Activated CD4-positive, alpha-beta T cell treated with anti-CD3 and anti-CD28 coated beads, Interleukin-2, Interleukin-4, amounts not matched to agents 100 ng/mL and 50 ng/mL, durations not matched to agents 16 hours and 8 hours (primary cell): ENCODE measurements at places on chromosomes 1 and 21.

- peak; percentile 53 for DNase-seq
These were observed 3.0 kb downstream of the TMPRSS3 start for GRCh38 chr21:42392731-42393442.

DNA sequence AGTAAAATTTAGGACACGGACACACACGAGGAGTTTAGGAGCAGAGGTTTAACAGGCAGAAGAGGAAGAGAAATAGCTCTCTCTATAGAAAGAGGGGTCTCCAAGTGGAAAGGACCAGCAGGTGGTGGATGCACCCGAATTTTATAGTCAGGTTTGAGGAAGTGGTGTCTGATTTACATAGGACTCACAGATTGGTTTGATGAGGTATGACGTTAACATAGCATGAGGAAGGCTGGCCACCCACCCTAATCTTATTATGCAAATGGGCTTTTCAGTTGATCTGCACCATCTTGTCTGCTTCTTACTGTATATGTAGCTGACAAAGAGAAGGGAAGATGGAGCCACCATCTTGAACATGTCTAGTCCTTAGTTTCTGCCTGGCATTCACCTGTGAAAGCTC is 52.5 kb upstream of the RGS2 start:
- DNase-seq, result no peak

GRCh38 chr1:27392096-27392777 is at the start of gene GPR3:
GPR3 (plus strand) TSS chr1:27392622; CDS start chr1:27393799, 1,177 bp downstream.
- peak; percentile 94 for DNase-seq

GRCh38 chr1:1314237-1314586 is 5.8 kb downstream of the PUSL1 start:
- no peak for DNase-seq

DNA sequence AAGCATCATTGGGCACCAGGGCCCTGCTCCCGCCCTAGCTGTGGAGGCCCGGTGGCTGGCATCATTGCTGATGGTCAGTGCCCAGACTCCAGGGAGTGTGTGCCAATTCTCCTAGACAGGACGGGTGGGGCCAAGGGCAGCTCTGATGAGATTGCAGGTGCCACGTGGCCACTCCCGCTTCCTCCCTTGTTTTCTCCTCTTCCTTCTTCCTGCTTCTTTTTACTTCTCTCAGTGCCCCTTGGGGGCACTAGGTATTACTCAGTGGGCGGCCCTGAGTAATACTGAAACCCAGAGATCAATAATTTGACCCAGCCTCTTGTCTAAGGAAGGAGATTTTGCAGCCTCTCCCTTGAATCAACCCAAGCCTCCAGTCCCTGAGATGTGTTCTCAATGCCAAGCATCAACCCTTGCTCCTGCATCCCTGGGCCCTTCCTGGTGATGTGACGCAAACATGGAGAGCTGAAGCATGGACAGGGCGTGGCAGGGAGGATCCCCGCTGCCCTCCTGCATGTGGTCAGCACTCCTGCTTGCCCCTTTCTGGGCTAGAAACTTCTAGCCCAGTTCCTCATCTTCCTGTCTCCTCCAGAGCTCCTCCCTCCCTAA is 32.4 kb downstream of the CDK18 start:
- DNase-seq, result peak; percentile 61

- DNase-seq, result no peak
These were observed 122.6 kb upstream of the CHRM3 start for GRCh38 chr1:239263801-239264200.

DNA sequence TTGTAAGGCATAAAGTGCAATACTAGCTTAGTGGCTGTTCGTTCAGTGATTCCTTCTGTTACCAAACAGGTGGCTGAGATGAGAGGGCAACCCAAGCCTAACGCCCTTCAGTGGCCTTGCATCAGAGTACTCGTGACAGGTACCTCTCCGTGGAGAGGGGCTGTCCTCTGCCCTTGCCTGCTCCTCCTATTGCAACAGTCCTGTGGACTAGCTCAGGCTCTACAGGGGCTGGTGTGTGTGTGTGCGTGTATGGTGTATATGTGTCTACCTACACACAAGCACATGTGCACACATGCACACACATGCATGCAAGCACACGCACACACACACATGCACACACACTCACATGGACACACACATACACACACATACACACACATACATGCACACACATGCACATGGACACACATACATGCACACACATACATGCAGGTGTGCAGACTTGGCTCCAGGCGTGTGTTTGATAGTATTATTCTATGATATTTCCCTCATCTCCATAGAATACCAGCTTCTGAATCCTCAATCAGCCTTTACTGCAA is 15.1 kb downstream of the TFF3 start:
- no peak for DNase-seq

DNA sequence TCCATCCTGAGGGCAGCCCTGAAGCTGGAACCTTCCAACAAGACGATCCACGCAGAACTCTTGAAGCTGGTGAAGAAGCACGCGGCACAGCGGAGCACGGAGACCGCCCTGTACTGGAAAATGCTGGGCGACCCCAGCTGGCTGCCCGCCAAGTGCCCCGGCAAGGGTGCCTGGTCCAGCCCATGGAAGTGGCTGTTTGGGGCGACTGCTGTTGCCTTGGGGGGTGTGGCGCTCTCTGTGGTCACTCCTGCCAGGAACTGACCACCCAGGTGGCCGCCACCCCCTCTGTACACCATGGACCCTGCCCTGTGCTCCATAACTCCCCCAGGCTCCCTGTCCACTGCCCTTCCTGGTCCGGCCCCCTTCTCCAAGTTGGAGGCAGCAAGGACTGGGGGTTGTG is 90.8 kb downstream of the PPP1R12B start:
- DNase-seq, result no peak

DNA sequence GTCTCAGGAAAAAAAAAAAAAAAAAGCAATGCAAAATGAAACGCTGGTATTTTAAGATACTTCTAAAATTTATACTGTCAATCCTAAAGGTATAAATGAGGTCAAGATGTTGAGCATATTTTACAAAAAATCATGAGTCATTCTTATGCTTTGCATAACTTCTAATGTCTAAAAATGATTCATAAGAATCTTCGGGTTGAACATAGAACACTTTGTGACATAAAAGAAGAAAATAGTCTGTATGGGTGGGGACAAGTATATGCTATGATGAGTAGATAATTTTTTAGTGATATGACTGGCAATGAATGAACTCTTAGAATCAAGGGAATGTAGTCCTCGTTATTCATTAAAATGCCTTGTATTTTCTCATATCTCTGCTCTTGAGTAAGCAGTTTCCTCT is 416.9 kb upstream of the USP24 start:
- DNase-seq, result no peak

DNA sequence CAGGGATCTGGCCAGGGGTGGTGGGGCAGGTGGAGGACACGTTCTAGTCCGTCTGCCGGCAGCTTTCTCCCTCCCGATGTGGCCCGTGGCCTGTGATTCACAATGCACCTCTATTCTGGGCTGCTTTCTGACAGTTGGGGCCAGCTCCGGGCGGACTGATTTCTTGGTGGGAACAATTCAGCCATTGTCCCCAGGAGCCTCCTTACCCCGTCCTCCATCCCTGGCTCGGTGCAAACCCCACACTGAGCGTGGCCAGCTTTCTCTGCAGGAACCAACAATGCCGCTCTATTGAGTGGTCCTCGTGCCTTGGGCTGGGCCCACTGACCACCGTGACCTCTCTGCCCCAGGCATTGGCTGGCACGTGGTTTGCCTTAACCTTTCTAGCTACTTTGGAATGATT is 29.7 kb downstream of the PADI2 start:
- no peak for DNase-seq

GRCh38 chr21:15686506-15686905 is 43.3 kb upstream of the USP25 start:
- DNase-seq, result no peak

GRCh38 chr1:110936567-110936966 is 27.2 kb downstream of the LRIF1 start:
- no peak for DNase-seq

DNA sequence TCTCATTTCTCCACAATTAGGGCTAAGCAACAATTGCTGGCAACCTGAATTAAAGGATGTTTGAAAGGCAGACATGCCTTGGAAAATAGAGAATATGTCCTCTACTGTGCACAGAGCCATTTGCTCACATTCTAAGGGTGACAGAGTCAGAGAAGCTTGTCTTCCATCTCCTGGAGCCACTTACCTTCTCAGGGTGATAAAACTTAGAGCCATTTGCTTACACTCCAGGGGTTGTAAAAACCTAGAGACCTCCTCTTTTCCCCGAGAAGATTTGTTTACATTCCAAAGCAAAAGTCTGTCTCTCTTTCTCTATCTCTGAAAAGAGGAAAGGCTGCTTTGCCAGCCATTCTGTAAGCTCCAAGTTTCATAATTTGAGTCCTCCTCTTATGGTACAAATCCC is 61.3 kb downstream of the LBR start:
- no peak for DNase-seq

DNA sequence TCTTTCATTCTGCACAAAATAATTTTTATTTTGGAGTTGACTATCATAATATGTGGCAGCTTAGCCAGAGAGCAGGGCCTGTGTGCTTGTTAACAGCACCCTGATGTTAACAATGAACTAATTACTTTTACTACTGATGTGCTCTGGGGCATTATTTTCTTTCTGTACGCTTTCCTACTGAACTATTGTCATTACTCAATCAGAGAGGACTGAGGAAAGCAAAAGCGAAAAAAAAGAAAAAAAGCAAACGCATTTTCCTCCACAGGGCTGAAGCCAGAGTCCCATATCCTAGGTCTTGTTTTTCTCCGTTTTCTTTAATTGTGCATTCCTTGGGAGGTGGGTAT is 221.2 kb downstream of the TTLL7 start:
- no peak for DNase-seq

- no peak for DNase-seq
These were observed 79.7 kb downstream of the CACHD1 start for GRCh38 chr1:64549464-64550239.

DNA sequence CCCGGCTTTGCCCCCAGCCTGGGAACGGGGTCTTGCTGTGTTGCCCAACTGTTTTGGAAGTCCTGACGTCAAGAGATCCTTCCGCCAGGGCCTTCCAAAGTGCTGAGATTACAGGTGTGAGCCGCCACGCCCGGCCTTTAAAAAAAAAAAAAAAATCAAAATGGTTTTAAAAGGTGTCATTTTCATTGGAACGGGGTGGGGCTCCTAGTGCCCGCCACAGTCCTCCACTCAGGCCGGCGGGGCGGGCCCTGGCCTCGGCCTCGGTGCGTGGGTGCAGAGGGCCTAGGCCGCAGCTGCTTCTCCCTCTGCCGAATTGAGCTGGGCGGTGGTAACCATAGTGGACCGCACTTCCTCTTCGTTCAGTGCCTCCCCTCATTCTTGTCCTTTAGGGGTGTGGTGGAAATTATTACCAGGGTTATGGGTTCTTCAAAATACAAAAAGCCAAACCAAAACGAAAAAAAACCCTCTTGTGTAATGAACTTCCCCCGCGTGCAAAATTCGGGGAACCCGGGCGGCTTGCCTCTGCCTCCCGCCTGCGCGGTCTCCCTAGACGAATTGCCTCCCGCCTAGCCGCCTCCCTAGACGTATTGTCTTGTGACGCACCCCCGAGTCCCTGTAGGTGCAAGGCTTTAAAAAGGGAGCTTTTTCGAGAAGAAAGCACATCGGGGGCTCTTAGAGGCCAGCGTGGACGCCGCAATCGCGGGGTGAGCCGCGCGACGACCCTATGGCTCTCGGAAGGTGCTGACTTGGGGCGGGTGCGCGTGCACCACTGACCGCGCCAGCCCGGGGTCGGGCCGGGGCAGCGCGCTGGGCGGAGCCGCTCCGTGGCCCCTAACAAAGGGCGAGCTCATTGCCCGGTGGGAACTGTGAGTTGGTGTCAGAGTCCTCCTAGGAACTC is 10.5 kb upstream of the SPEN start:
- DNase-seq, result peak; percentile 20

DNA sequence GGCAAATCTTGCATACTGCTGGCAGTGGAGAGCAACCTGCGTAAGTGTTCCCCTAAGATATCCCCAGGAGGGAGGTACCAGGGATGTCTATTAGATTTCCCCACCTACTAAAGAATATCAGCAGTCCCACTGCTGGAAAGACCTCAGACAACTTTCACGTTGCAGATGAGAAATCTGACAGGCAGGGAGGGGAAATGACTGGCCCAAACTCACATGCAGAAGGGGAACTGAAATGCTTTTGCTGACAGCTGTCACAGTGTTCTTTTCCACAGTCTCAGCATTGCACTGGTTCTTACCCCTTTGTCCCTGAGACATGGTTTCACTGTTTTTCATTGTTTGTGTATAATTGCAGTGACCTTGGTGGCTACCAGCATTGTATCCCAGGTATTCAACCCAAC is 84.8 kb upstream of the ATP1A1 start:
- DNase-seq, result no peak

DNA sequence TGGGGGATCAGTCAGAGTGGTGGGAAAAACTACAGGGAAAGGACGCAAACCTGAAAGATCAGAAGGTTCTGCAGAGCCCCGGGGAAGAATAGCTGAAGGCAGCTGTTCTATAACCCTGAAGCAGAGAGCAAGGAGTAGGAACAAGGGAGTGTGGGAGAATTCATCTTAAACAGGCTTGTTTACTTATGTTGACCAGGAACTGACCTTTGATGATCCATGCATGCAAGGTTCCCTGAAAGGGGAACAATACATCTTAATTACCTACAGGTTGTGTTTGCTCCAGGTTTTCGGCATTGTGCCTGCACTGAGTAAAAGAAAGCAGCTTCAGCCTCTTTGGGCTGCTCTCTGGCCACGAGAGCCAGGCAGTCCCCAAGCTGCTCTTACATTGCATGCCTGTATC is 18.7 kb upstream of the FAM43B start:
- no peak for DNase-seq

GRCh38 chr1:208174200-208174599 is 70.0 kb downstream of the PLXNA2 start:
- DNase-seq, result no peak

DNA sequence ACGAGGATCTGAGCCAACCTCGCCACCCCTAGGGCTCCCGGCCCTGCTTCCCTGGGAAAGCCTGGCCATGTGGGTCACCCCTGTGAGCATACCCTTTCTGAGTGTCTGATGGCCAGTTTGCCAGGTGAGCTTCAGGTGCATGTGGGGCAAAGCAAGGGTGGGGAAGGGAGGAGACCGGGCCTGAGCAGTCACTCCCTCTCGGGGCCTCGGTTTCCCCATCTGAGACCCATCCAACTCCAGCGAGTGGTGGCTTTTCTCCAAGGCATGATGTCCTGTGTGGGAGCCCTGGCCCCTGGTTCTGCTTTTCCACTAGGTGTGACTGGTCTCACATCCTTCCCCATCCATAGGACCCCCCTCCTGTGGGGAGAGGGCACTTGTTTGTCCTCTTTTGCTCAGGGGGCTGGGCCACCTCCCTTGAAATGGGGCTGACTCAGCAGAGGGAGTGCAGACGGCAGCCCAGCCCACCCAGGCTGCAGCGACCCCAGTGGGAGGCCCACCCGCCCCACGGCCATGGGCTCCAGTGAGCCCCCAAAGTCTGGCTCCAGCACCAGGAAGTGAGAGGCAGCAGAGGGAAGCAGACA is 1.7 kb upstream of the WNT9A start:
- no peak for DNase-seq

GRCh38 chr1:202117898-202118371 is 4.8 kb upstream of the GPR37L1 start:
- DNase-seq, result no peak
